Renal cortex interstitium (tissue), 15 donors: ENCODE measurements at places on chromosomes 16 and 17. TPM values are rescaled to one million over a fixed set of nuclear protein-coding genes. Genes with fewer than 3 reads are reported as not detected.

The LDAF1 gene
- 23.4 TPM for polyA plus RNA-seq

The CIITA gene
- polyA plus RNA-seq = 10.7 TPM

The NEK8 gene
- 8.4 TPM for polyA plus RNA-seq

The NOMO2 gene
- 68.7 TPM for polyA plus RNA-seq

The PIK3R6 gene
- polyA plus RNA-seq = 1.4 TPM

The SLC16A13 gene
- polyA plus RNA-seq = 3.3 TPM

The TOB1 gene
- polyA plus RNA-seq = 35.4 TPM

The CHRNE gene
- 2.8 TPM for polyA plus RNA-seq

The NOTUM gene
- polyA plus RNA-seq = 3.5 TPM

The GNG13 gene
- polyA plus RNA-seq = 0.47 TPM

The RNF43 gene
- 13.6 TPM for polyA plus RNA-seq

The QPRT gene
- 182 TPM for polyA plus RNA-seq

The CMTM2 gene
- polyA plus RNA-seq = 0.39 TPM

The OSGIN1 gene
- 0.87 TPM for polyA plus RNA-seq

The PDP2 gene
- polyA plus RNA-seq = 12.2 TPM

The PRPSAP2 gene
- 64.4 TPM for polyA plus RNA-seq

The USP31 gene
- polyA plus RNA-seq = 6.4 TPM

The SHISA9 gene
- polyA plus RNA-seq = 3.9 TPM

The MYLK3 gene
- 0.59 TPM for polyA plus RNA-seq

The HP gene
- 0.99 TPM for polyA plus RNA-seq

The TVP23A gene
- 2.9 TPM for polyA plus RNA-seq

The KIF18B gene
- 15.8 TPM for polyA plus RNA-seq

The PTGES3L gene
- polyA plus RNA-seq = 3.2 TPM

The NOG gene
- polyA plus RNA-seq = 1.9 TPM

The PRCD gene
- polyA plus RNA-seq = 3.0 TPM

The UNC45B gene
- 0.27 TPM for polyA plus RNA-seq

The HEXIM1 gene
- 44.9 TPM for polyA plus RNA-seq

The FA2H gene
- polyA plus RNA-seq = 2.9 TPM

The MMP28 gene
- polyA plus RNA-seq = 2.4 TPM

The DNASE1L2 gene
- polyA plus RNA-seq = 0.36 TPM

The SEPTIN1 gene
- polyA plus RNA-seq = 3.1 TPM

The MYH1 gene
- 0.03 TPM for polyA plus RNA-seq

The LGALS3BP gene
- 125 TPM for polyA plus RNA-seq

The ITGAX gene
- polyA plus RNA-seq = 0.39 TPM

The GNAO1 gene
- polyA plus RNA-seq = 6.9 TPM

The NTN3 gene
- polyA plus RNA-seq = 3.5 TPM

The HBA1 gene
- polyA plus RNA-seq = 749 TPM

The NUTF2 gene
- 139 TPM for polyA plus RNA-seq

The DCUN1D3 gene
- polyA plus RNA-seq = 8.4 TPM

The KRT9 gene
- polyA plus RNA-seq = not detected

The RAMP2 gene
- polyA plus RNA-seq = 84.6 TPM

The KCNJ2 gene
- 2.8 TPM for polyA plus RNA-seq

The CCL4 gene
- 0.76 TPM for polyA plus RNA-seq

The TP53TG3D gene
- 1.1 TPM for polyA plus RNA-seq

The TTLL6 gene
- polyA plus RNA-seq = 0.52 TPM

The TAC4 gene
- 0.37 TPM for polyA plus RNA-seq

The CD300H gene
- 0.42 TPM for polyA plus RNA-seq

The LRRC75A gene
- 4.4 TPM for polyA plus RNA-seq

The SLC47A2 gene
- polyA plus RNA-seq = 5.0 TPM
